ENCODE measurements at places on chromosomes 1 and 21.

DNA sequence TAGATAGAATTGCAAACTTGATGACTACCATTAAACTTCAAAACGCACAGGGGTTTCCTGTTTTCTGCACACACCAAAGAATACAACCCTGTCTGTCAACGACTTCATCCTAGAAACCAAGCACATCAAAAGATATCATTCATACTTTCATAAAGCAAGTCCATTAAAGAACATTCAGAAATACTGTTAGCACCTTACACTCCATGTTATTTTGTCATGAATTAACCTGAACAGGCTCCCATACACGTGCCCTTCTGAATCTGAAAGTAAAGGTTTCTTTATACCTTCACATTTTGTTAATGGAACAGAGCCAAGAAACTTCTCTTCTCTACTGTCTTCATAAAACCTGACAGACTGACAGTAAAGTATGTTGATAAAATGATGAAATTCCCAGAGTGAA is 46.1 kb downstream of the PUM1 start:
- no peak for DNase-seq

DNA sequence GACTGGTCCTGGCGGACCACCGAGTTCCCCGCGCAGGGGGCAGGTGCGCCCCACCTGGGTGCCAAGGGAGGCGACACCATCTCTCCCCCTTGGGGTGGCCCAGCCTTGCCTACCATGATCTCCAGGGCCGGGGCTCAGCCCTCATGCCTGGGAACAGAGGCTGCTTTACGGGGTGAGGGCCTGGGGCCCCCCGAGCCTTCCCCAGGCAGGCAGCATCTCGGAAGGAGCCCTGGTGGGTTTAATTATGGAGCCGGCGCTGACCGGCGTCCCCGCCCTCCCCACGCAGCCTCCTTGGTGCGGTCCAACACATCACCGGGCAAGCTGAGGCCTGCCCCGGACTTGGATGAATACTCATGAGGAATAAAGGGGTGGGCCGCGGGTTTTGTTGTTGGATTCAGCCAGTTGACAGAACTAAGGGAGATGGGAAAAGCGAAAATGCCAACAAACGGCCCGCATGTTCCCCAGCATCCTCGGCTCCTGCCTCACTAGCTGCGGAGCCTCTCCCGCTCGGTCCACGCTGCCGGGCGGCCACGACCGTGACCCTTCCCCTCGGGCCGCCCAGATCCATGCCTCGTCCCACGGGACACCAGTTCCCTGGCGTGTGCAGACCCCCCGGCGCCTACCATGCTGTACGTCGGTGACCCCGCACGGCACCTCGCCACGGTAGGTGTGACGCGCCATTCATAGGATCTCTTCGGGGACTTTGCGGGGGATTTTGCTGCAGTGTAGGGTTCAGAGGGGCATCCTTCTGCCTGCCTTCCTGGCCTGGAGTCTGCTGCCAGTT is 38.2 kb downstream of the TP73 start:
- DNase-seq, result no peak

- no peak for DNase-seq
Measured at GRCh38 chr1:23784846-23785245, 6.1 kb upstream of the LYPLA2 start.

DNA sequence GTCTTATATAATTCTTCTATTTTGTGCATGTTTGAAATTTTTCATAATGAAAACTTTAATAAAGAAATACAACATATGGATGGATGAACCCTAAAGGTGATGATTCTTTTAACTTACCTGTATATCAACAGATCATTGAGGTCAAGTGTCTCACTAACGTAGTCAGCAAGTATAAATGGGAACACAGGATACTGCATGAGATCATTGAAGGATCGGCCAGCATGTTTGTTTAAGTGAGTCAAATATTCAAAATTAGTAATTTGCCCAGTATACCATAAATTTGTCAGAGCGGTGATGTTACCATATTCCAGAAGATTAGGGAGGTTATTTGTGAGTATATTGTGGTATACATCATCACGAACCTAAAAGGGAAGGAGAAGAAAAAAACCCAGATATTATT is 71.0 kb upstream of the GNG4 start:
- no peak for DNase-seq

DNA sequence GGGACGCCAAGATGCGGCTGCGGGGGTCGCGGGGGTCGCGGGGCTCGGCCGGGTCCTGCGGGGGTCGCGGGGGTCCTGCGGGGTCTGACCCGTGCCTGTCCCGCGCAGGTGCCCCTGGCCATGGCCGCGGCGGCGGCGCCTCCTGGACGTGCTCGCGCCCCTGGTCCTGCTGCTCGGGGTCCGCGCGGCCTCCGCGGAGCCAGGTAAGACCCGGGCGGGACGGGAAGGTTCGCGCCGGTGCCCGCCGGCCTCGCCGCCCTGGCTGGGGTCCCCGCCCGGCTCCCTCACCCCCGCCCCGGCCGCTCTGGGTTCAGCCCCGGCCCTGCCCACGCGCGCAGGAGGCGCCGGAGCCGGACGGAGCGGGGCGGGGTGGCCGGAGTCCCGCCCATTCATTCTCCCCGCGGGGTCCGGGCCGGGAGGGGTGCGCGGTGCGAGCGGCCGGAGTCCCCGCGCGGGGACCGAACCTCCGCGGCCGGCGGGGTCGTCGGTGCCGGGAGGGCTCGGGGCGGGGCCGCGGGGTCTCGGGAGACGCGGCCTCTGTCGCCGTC is 380 bp downstream of the COL18A1 start:
- DNase-seq, result peak; percentile 76

GRCh38 chr1:95041491-95042165 is 31.1 kb downstream of the ALG14 start:
- peak; percentile 52 for DNase-seq

- no peak for DNase-seq
Measured at GRCh38 chr21:43824333-43825241, 35.2 kb downstream of the RRP1 start.

DNA sequence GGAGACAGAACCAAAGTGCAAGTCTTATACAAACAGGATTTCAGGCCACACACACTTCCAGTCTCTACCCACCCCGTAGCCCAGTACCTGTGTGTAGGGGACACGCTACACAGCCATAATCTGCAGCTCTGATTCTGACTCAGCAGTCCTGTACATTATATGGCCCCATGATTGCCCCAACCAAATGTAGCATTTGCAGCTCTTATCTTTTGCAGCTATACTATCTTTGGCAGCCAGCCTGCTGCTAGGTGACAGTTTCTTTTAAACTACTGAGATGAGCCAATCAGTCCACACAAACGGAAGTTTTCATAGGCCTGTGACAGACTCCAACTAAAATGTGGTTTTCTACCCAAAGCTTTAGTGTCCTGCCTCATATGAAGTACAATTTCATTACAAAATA is 259.6 kb upstream of the ST6GALNAC5 start:
- no peak for DNase-seq

DNA sequence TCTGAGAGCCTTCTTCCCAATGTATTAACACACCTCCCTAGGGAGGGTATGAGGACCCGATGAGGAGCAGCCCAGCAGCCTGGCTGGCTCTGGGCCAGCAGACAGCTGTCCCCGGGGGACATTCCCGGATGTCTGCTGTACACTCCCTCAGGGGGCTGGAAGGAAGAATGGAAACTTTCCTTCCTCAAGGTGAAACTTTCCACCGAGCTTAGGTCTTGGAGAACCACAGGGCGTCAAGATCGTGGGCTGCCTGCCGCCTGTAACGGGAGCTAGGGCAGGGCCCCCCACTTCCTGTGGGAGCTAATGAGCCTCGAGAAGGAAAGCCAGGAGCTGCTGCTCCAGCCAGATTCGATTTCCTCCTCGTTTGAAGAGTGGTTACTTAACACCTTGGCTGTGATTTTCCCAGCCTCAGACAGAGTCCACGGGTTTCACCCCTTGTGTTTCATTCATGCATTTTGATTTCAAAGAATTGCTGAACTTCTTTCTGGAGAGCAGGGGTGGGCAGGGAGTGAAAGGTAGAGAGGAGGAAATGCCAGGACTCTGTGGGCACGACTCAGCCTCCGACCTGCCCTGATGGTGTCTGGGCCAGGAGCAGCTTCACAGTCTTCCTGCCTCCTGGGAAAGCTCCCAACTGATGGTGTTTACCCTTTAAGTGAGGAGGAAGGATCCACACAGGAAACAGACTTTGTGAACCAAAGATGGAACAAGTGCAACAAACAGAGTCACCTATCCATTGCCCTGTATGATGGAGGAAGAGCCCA is 29.7 kb downstream of the UBE2T start:
- no peak for DNase-seq

GRCh38 chr1:98027103-98027705 is 106.4 kb upstream of the DPYD start:
- no peak for DNase-seq

Data from HuH-7 (cell line).